ENCODE measurements at places on chromosomes 3 and 15. TPM values are rescaled to one million over a fixed set of nuclear protein-coding genes. Genes with fewer than 3 reads are reported as not detected.
A peak's percentile ranks its signal among the peaks of the same experiment; 100 is the strongest.

The CSPG4 gene
- total RNA-seq: 258 TPM

The LDHAL6B gene
- not detected for total RNA-seq

GRCh38 chr3:135641761-135642160 lies 323.8 kb upstream of the PPP2R3A start:
- no peak for DNase-seq
- no peaks in the 10 kb centered on the region for H3K27me3 ChIP-seq
- no peaks in the 10 kb centered on the region for H3K36me3 ChIP-seq
- no peak overlapping the region for H3K27ac ChIP-seq
- H3K4me3 ChIP-seq: no peak overlapping the region

DNA sequence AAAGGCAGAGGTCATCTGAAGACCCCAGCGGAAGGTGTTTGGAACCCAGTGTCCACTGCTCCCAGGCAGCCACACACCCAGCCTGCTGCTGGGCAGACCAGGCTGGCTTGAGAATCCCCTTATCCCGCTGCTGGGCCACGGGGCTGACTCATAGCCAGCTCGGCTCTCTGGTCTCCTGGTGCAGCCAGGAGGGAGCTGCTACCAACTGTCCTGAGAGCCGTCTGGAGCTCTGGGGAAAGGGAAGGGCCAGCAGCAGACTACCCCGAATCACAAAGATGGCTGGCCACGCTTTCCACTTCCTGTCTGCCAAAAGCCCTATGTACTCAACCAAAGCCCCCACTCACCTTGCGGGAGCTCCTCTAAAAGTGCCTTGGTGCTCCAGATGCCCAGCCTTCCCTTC lies 38.3 kb downstream of the WHAMM start:
- no peaks in the 10 kb centered on the region for H3K27me3 ChIP-seq
- H3K4me3 ChIP-seq: no peak overlapping the region
- H3K36me3 ChIP-seq: no peaks in the 10 kb centered on the region
- no peaks in the 10 kb centered on the region for H3K4me1 ChIP-seq
- no peak for DNase-seq
- no peak overlapping the region for H3K27ac ChIP-seq

DNA sequence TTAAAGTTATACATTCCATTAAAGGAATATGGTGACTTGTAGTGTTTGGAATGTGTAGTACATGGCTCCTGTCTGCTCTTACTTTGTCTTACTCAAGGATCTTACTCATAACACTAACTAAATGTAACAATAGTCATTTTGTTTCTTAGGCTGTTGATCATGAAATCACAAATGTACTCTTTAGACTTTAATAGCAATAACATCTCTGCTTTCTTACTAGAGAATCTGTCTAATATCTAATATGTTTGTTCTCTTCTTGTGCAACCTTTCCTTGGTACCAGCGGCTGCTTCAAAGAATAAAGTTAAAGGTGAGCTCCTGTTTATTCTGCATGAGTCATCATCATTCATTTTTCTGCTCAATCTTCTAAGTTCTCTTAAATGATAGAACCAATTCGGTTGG lies 767.5 kb downstream of the CADM2 start:
- no peak overlapping the region for H3K4me3 ChIP-seq
- H3K27ac ChIP-seq: no peak overlapping the region
- no peak for DNase-seq
- H3K36me3 ChIP-seq: no peaks in the 10 kb centered on the region
- H3K4me1 ChIP-seq: no peaks in the 10 kb centered on the region

DNA sequence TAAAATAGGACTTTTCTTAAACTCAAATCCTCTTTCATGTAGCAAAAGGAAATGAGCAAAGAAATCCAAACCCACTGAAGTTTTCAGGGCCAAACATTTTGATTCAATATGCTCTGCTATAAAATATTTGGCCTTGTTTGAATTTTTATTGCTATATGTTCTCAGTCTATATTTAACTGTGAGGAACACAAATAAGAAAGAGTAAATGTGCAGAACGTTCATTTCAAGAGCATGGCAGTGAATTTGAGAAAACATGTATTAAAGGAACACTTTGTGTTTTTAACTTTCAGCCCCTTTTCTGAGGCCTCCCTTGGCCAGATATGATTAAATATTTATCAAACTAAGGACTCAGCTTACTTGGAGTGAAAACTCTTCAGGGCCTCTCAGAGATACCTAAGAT lies 124.7 kb upstream of the CCNL1 start:
- DNase-seq: no peak
- H3K4me3 ChIP-seq: no peak overlapping the region
- H3K27me3 ChIP-seq: no peaks in the 10 kb centered on the region
- H3K27ac ChIP-seq: no peak overlapping the region
- H3K4me1 ChIP-seq: no peaks in the 10 kb centered on the region

GRCh38 chr15:55389264-55389607 lies 18.9 kb downstream of the CCPG1 start:
- no peaks in the 10 kb centered on the region for H3K4me1 ChIP-seq
- H3K36me3 ChIP-seq: peaks cover 39% of the 10 kb centered on the region
- H3K4me3 ChIP-seq: no peak overlapping the region
- no peak for DNase-seq

GRCh38 chr3:141844108-141844507 lies 32.3 kb upstream of the ATP1B3 start:
- no peaks in the 10 kb centered on the region for H3K27me3 ChIP-seq
- H3K4me1 ChIP-seq: no peaks in the 10 kb centered on the region
- H3K36me3 ChIP-seq: no peaks in the 10 kb centered on the region
- no peak for DNase-seq
- no peak overlapping the region for H3K4me3 ChIP-seq
- no peak overlapping the region for H3K27ac ChIP-seq

DNA sequence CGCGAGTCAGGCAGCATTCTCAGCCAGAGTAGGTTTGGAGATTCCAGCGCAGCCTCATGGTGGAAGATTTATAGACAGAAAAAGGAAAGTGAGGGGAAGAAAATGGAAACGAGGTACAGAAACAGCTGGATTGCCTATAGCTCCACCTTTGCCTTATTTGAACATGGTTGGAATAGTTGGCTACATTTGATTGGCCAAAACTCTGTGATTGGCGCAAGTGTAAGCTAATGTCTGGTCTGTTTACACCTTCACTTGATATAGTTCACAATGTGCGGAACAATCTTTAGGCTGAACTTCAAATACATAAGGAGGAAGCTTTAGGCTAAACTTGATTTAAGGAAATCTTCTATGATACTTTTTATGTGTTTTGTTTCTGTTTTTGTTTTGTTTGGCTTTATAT lies 1191.9 kb downstream of the NSUN3 start:
- H3K4me3 ChIP-seq: no peak overlapping the region
- DNase-seq: no peak
- no peaks in the 10 kb centered on the region for H3K27me3 ChIP-seq
- no peaks in the 10 kb centered on the region for H3K36me3 ChIP-seq

The ZMYND10 gene
- total RNA-seq: not detected

DNA sequence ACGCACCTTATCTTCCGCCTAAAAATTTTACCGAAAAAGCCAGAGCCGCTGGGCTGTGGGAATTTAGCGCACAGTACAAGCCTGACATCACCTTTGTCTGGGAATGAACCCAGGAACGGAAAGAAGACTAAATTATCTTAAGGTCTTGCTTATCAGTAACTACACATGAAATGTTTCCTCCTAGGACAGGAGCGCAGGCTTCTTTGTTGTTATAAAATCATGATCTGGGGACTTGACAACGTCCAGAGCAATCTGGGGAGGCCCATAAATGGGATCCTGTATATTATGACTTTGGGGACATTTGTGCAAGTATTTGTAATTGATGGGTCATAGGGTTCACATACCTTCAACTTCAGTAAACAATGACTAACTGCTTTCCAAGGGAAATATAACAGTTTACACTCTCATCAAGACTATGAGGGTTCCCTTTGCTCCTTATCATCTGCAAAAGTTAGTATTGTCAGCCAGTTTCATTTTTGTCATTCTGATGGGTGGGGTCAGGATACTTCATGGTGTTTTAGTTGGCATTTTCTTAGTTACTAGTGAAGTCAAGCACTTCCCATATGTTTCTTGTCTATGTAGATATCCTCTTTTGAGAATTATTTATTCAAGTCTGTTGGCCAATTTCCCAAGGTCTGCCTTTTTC lies 213.9 kb upstream of the PFN2 start:
- H3K4me1 ChIP-seq: peaks cover 2% of the 10 kb centered on the region
- peak overlapping the region; percentile 60 for H3K4me3 ChIP-seq
- no peak for DNase-seq
- H3K36me3 ChIP-seq: no peaks in the 10 kb centered on the region
- peak overlapping the region; percentile 57 for H3K27ac ChIP-seq

The NR2E3 gene
- total RNA-seq: not detected

DNA sequence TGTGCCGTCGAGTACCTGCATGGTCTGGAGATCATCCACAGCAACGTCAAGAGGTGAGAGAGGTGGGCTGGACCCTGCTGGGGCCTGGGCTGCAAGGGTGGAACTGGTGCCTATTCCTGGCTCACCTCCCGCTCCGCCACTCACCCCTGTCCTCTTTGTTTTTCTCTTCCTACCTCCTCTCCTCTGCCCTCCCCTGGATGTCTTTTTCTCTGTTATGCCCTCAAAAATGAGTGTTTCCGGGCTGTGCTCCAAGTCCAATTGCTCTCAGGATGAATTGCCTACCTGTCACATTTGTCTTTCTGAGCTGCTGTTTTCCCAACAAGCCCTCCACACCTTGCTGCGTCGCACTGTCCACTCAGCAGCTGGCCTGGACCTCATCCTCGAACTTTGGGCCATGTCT lies 28.5 kb upstream of the TATDN2 start:
- no peaks in the 10 kb centered on the region for H3K27me3 ChIP-seq
- no peak overlapping the region for H3K4me3 ChIP-seq
- no peak for DNase-seq
- no peak overlapping the region for H3K27ac ChIP-seq
- no peaks in the 10 kb centered on the region for H3K4me1 ChIP-seq
- H3K36me3 ChIP-seq: peaks cover 21% of the 10 kb centered on the region

DNA sequence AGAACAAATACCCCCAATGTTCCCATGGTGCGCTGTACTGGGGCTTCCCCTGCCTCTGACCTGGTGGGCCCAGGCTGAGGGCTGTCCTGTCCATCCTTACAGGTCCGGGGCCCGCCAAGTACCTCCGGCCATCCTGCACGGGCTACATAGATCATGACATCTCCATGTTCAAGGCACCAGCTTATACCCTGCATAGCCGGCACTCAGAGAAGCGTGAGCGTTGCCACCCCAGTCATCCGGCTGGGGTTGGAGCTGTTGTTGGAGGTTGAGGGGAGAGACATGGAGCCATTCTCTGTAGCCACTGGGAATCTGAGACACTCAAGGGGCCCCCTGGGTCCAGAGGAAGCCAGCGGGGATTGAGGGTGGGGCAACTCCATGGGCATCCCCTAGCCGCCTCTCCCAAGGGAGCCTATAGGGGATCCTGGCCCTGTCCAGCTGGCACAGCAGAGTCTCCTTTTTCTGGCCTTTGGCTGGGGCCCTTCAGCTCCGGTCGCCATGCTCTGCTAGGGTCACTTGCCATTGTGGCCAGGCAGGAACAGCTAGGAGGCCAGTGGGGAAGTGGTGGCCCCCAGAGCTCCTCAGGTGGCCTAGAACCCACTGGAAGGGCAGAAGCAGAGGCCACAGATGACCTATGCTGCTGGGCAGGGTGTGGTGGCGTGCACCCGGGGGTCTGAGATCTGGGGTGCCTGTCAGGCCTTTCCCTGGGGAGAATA lies 12.5 kb upstream of the CSPG4 start:
- H3K27ac ChIP-seq: no peak overlapping the region
- H3K27me3 ChIP-seq: no peaks in the 10 kb centered on the region
- H3K36me3 ChIP-seq: no peaks in the 10 kb centered on the region
- H3K4me3 ChIP-seq: no peak overlapping the region
- peaks cover 4% of the 10 kb centered on the region for H3K4me1 ChIP-seq
- peak; percentile 65 for DNase-seq

The GCHFR gene
- 26.4 TPM for total RNA-seq

DNA sequence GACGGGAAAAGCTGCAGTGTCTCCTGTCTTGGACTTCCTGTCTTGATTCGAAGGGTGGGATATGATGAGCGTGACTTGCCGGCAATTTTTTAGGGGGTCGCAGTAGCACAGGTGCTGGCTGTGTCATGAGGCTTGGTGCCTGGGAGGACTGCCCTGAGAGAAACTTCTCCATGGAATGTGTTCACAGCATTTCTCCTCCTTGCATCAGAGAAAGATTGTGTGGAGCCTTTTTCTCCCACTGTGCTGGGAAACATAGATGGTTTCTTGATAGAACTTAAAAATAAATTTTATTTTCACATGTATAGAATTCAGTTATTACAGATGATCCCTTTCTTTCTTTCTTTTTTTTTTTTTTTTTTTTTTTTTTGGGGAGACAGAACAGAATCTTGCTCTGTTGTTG lies 121.4 kb downstream of the KLHL25 start:
- H3K4me1 ChIP-seq: peaks cover 14% of the 10 kb centered on the region
- DNase-seq: no peak
- H3K27me3 ChIP-seq: no peaks in the 10 kb centered on the region
